ENCODE measurements at places on chromosomes 7 and 10. TPM values are rescaled to one million over a fixed set of nuclear protein-coding genes. Genes with fewer than 3 reads are reported as not detected.

The GPR26 gene
- polyA plus RNA-seq, result not detected

The USP6NL gene
- 4.7 TPM for polyA plus RNA-seq

The HOXA4 gene
- 5.9 TPM for polyA plus RNA-seq

The CYP2C8 gene
- 1.4 TPM for polyA plus RNA-seq

The MSMB gene
- 19.0 TPM for polyA plus RNA-seq

The TRIM74 gene
- 14.1 TPM for polyA plus RNA-seq

The LRIT1 gene
- not detected for polyA plus RNA-seq

The SFRP4 gene
- polyA plus RNA-seq, result 0.45 TPM

The STAG3 gene
- 1.5 TPM for polyA plus RNA-seq

The SLC26A5 gene
- polyA plus RNA-seq, result 0.08 TPM

The HOXA9 gene
- polyA plus RNA-seq, result not detected

The TWIST1 gene
- 1.2 TPM for polyA plus RNA-seq

The HMX3 gene
- polyA plus RNA-seq, result not detected

The SPDYE5 gene
- polyA plus RNA-seq, result not detected

The CADPS2 gene
- 18.8 TPM for polyA plus RNA-seq

The PUS7 gene
- polyA plus RNA-seq, result 4.6 TPM

The NKX6-2 gene
- polyA plus RNA-seq, result 0.65 TPM

The SPAM1 gene
- not detected for polyA plus RNA-seq

The VSTM4 gene
- polyA plus RNA-seq, result 2.1 TPM

The PLEKHS1 gene
- polyA plus RNA-seq, result 1.7 TPM

The CALML3 gene
- polyA plus RNA-seq, result 0.46 TPM

The GPR85 gene
- polyA plus RNA-seq, result 0.31 TPM

The RNF133 gene
- polyA plus RNA-seq, result not detected

All from stomach (tissue), 19 donors.